RWPE1 (cell line): ENCODE measurements at places on chromosomes 1 and 21.
A peak's percentile ranks its signal among the peaks of the same experiment; 100 is the strongest.

DNA sequence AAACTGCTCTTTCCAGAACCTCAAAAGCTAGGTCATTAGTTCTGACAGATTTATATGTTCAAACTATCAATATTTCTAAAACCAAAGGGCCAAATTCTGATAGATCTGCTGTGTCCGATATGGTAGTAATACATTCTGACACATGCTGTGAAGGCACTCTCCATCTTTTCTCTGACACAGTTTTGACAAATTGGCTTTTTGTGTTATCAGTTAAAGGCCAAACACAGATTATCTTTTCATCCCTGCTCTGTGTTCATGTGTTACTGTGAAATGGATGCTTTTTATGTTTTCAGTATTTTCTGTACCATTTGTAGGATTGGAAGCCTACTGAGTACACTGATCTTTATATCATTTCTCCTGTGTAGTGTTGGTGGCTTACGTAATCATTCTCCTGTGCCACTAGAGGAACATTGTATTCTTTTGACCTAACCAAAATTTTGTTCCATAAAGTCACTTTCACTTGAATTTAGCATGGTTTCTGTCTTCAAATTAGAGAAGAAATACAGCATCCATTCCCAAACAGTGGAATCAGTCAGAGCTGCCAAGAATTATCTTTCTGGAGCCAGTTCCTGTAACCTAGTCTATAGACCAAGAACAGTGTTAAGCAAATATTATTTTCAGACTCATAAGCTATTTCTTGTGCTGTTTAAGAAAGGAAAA is 137.2 kb downstream of the ADGRL2 start:
- DNase-seq, result no peak

DNA sequence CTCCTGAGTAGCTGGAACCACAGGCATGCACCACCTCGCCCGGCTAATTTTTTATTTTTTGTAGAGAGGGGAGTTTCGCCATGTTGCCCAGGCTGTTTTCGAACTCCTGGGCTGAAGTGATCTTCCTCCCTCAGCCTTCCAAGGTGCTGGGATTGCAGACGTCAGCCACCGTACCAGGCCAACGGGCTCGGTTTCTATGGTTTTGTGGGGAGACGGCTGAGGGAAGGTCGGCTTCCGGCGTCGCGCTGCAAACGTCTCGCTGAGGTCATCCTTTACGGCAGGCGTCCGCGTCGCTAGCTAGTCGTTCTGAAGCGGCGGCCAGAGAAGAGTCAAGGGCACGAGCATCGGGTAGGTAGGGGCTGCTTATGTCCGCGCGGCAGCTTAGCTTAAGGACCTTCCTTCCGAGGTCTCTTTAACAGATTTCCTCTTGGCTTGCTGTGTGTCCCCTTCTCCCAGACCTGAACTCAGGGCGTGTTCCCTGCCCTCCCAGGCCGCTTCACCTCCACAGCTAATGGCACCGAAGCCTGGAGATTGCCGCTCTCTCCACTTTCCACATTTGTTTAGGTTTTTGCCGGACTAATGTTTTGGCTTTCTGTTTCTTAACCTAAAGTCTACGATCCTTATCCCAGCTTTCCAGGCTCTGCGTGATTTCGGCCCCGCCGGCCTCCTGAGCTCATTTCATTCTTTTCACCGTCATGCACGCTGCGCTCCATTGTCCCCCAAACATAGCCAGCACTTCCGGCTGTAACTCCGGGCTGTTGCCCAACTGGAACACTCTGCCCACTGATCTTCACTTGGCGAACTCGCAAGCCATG is at the start of gene NDUFS5:
NDUFS5 (plus strand) TSS at position 300 of the 815 bp plus-strand sequence. CDS start 2,375 bp downstream, outside the sequence.
- peak; percentile 78 for DNase-seq

GRCh38 chr1:155125946-155126555 is 1.6 kb upstream of the EFNA1 start:
- no peak for DNase-seq

DNA sequence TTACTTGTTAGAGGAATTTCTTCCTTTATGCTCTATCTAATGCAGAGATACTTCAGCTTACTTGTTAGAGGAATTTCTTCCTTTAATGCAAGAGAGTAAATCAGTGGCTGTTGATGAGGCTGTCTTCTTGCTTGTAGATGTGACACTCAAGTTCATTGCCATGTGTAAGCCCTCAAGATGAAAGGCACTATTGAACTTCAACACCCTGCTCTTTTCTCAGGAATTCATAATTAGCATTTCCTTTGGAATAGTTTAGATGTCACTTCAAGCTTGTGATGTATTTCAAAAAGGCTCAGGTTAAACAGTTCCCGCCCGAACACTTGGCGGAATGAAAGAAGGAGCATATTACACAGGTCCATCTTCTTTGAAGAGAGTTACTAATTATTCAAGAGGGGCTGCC is 251.9 kb downstream of the RGS7 start:
- DNase-seq, result no peak

- no peak for DNase-seq
Observed at GRCh38 chr1:173827611-173828010, 2.9 kb upstream of the CENPL start.
